ENCODE measurements at places on chromosomes 12 and 14. TPM values are rescaled to one million over a fixed set of nuclear protein-coding genes. Genes with fewer than 3 reads are reported as not detected.
A peak's percentile ranks its signal among the peaks of the same experiment; 100 is the strongest.

Gene PTPN21
- 47.6 TPM for total RNA-seq

Gene TAS2R14
- total RNA-seq, result 1.2 TPM

Gene RGS6
- total RNA-seq, result 2.5 TPM

Gene COCH
- 0.50 TPM for total RNA-seq

Gene NANOG
- not detected for total RNA-seq

Gene WNK1
- total RNA-seq, result 206 TPM

Gene RNASE3
- total RNA-seq, result not detected

Gene AKAP3
- 3.2 TPM for total RNA-seq

- DNase-seq, result no peak
These were observed 2.7 kb upstream of the MYRFL start for GRCh38 chr12:69822201-69822860.

GRCh38 chr14:75445236-75445635, 17.4 kb downstream of the JDP2 start:
- DNase-seq, result no peak

- no peak for DNase-seq
These were observed 60.2 kb downstream of the SLC2A13 start for GRCh38 chr12:40045656-40046055.

DNA sequence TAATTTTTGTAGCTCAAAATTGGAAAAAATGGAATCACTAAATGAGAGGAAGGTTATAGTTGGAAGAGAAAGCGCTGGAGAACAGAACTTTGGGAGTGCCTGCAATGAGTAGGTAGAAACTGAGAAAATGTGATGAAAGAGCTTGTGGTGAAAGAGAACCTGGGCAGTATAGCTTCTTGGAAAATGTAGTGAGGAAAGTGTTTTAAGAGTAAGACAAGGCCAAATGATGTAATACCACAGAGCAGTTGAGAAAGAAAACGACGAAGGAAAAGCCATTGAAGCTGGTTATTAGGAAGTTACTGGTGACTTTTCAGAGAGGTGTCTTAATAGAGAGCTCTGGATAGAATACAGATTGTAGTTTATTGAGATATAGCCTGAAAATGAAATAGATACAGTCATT, 255.3 kb downstream of the AEBP2 start:
- no peak for DNase-seq

DNA sequence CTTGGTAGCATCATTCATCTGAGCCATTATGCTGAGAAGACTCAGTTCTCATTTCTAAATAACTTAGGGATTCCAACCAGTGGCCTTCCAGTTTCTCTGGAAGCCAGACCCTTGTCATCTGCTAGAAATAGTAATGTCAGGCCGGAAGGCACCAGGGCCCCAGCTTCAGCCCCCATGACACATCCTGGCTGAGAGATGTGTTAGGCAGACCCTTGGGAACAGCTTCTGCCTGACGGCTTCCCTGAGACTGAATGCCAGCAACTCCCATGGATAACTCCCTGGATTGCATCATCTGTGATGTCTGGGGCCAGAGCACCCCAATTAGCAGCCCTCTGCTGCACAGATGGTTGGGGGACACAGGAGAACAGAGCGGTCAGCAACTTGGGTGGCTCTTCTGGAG, 583.5 kb upstream of the TBX3 start:
- DNase-seq, result no peak

- no peak for DNase-seq
These were observed 16.6 kb downstream of the MAP3K12 start for GRCh38 chr12:53482626-53483168.

GRCh38 chr14:76699939-76700590, 61.2 kb upstream of the VASH1 start:
- no peak for DNase-seq

GRCh38 chr12:29703528-29703927, 80.2 kb downstream of the TMTC1 start:
- no peak for DNase-seq

- DNase-seq, result no peak
These were observed 153.1 kb downstream of the HMGA2 start for GRCh38 chr12:65977384-65977783.

- DNase-seq, result no peak
These were observed 253.7 kb upstream of the HMGA2 start for GRCh38 chr12:65570451-65571130.

DNA sequence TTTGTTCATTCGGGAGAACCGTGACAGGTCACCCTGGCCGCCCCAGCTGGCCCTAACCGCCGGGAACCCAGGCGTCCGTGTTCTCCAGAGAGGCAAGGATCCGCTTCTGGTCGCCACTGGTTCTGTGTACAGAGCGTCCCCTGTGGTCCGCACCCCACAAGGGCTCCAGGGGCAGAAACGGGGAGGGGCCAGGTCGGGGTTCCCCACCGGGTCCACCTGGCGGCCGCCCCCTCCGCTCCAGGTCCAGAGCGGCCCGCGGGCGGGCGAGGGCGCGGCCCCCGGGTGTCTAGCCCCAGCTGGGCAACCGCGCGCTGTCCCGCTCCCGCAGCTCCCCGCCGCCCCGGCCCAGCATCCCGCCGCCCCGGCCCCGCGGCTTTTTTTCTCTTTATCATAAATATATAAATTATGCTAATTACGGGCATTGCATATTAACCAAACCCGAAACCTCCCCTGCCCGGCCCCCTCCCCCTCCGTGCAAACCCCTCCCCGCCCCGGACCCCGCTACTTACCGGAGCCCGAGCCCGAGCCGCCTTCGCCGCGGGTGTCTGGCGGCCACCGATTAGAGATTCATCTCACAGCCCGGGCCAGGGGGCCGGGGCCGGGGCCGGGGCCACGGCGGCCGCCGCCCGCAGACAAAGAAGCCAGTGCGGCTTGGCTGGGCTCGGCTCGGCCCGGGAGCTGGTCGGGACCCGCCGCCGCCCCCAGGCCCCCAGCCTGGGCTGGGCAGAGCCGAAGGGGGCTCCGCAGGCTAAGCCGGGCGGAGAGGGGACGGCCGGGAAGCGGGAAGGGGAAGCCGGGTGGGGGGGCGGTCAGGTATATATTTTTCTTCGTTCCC, 512 bp downstream of the POU6F1 start:
- DNase-seq, result peak; percentile 79

- no peak for DNase-seq
These were observed 22.3 kb downstream of the PLEKHG3 start for GRCh38 chr14:64726585-64726890.

DNA sequence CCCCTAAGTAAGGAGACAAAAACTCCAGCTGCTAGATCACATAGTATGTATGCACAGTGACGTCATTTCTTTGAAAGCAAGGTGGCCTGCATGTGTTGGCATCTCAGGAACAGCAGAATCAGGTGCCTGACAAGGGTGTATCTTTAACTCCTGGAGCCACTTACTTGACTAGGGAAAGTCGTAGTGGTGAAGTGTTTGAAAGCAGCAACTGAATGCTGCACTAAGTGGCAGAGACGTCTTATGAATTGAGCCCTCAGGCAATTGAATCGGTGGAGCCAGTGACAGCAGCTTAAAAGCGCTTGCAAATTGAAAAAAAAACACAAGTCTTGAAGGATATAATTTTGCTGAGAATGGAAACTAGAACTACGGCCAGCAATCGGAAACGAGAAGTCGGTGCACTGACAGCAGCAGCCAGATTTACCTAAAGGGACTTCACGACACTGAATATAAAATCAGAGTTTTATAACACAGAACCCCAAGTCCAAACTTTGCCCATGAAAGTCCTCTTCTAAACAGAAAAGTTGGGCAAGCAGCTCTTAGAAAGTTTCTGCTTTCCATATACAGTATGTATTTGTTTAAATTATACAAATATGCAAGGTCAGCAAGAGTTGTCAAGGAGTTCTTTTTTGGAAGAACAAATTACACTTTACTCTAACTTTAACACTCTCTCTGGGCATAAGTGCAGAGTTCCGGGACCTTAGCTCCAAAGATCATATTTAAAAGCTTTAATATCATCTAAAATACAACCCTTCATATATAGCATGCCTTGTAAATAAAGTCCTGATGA, 1.1 kb downstream of the IGF1 start:
- no peak for DNase-seq

GRCh38 chr12:75345531-75345930, 11.1 kb downstream of the GLIPR1L1 start:
- no peak for DNase-seq

- no peak for DNase-seq
These were observed 24.0 kb downstream of the ADGRD1 start for GRCh38 chr12:130977743-130978095.

GRCh38 chr14:75910048-75910447, 71.7 kb downstream of the TGFB3 start:
- DNase-seq, result no peak

DNA sequence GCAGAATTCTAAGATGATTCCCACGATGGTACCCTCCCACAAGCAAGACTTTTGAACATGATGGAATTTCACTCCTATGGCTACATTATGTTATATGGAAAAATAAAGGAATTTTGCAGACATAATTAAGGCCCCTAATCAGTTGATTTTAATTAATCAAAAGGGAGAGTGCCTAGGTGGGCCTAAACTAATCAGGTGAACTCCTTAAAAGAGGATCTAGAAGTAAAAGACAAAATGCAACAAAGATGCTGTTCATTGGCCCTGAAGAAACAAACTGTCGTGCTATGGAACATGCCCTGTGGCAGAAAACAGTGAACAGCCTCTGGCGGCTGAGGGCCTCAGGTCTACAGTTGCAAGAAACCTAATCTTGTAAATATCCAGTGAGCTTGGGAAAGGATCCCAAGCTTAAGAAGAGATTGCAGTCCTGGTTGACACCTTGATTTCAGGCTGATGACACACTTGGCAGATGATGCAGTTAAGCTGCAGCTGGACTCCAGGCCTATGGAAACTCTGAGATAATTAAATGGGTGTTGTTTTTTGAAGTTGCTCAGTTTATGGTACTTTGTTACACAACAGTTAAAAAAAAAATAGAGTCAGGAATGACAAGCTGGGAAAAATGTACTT, 13.8 kb downstream of the TMCC3 start:
- DNase-seq, result no peak

DNA sequence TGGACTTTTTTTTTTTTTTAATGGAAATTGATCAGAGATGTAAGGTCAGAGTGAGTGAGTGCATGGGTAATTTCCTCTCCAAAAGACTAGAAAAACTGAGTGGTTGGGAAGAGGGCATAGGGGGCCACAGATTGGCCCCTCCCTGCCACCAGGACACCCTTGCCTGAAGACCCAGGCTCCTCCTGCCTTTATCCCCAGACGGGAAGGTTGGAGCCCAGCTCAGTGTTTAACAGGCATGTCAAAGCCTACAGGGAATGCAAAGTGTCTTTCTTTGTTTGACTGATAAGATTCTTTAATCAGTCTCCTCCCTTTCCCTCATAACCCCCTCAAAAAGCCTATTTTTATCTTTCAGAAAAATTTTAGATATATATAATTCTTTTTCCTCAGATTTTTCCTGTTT, 50.3 kb downstream of the IRAK3 start:
- no peak for DNase-seq

DNA sequence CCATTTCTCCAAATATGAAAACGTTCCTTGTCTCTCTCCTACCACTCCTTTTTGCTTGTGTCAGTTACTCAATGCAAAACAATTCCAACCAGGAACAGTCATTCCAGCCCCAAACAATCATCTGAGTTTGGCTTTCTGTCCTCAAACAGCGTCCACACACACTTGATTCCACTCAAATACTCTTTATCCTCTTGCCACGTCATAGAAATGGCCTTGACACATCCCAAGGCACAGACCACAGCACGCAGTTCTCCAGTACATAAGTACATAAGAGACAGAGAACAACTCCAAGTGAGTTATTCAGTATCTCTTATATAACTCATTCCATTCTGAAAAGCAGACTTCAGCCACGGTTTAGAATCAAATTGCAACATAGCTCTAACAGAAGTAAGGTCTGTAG, 299.2 kb downstream of the RPS29 start:
- no peak for DNase-seq

- no peak for DNase-seq
These were observed 56.4 kb upstream of the ISM2 start for GRCh38 chr14:77554816-77555599.

GRCh38 chr14:97626088-97626487, 828.9 kb downstream of the VRK1 start:
- DNase-seq, result no peak

GRCh38 chr12:42187799-42188198, 43.1 kb upstream of the GXYLT1 start:
- DNase-seq, result no peak

DNA sequence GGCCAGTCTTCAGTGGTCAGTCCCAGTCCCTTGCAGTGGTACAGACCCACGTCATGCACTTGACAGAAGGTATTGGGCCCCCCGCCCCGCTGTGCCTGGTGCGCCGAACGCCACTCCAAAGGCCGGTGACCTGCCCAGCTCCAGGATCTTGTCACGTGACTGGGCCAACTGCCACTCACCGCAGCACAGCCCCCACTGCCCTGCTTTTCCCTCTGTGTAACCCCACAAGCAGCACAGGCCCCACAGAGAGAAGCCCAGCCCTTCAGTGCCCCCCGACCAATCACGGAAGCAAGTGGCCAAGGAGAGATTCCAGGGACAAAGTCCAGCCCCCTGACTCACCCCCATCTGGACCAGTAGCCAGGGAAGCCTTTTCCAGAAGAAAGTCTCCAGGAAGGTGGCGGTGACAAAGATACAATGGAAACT, 498 bp downstream of the GPR132 start:
- DNase-seq, result no peak

- DNase-seq, result no peak
These were observed 304.5 kb downstream of the GRIN2B start for GRCh38 chr12:13676880-13677279.

DNA sequence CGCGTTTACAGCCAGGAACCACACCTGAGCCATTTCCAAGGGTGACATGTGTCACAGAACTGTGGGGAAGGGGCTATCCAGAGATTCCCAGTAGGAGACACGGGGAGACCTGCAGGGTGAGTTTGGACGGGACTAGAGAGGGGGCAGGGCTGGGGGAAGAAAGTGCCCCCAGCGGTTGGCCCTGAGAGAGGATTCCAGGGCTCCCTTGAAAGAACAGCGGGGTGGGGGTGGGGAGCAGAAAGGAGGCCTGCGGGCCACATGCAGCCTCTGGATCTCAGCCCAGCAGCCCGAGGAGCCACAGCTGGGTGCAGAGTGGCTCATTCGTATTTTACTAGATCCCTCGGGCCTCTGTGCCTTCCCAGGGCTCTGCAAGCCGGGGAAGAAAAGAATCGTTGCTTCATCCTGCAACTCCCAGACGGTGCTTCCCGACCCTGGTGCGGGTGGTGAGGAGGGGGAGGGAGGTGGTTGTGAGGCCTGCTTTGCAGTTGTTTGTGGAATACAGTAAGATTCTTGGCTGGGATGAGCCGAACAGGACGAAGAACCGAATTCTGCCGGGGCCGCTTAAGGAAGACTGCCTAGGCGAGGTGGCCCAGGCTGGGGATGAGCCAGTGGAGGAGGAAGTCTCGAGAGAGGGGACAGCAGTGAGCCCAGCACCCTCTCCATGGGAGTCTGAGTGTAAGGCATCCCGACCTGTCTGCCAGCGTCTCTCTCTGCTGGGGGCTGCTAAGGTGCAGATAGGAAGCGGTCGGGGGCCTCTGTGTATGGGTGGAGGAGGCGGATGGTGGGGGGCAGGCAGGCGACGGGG, 36.1 kb upstream of the ANKRD9 start:
- no peak for DNase-seq

DNA sequence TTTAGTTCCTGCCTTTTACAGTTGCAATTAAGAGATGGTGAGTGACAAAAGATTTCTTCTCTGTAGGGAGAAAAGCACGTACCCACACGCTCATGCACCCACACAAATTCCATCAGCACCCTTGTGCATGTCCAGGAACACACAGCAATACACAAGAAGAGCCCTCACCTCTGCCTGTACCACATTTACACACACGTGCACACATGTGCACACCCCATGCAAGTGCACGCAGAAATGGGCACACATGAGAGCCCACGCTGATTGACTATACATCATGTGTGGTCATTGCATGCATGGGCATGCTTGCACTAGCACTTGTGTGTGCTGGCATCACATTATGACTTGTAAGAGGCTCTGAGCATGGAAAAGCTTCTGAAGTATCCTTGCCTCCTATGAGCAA, 70.5 kb downstream of the SERPINA3 start:
- DNase-seq, result no peak
